NCI-H2171 (cell line): ENCODE measurements at places on chromosomes 3 and 15.

DNA sequence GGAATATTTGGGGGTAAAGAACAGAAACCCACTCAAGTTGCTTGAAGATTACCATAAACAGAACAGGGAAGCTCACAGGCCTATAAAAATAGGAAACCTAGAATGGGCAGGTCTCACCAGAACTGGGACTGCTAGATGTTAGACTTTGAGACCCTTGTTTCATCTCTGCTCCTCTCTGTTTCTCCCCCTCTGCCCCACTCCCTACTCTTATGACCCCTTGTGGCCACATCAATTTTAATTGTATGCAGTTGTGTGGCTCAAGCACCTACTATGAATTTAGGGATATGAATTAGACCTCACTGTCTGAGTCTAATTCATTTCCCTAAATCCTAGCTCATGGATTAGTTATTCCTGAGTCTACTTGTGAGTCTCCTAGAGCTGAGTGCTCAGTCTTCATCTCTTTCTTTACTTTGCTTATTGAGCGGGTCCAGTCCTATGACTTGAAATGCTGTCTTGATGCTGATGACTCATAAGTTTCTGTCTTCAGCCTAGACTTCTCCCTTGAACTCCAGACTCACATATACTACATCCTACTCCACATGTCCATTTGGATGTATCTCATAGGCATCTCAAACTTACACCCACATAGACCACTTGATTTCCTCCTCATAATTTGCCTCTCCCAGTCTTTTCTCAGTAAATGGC lies 78.7 kb downstream of the ITPR1 start:
- DNase-seq, result no peak

- DNase-seq, result no peak
Observed at GRCh38 chr15:41866263-41866703, 27.6 kb downstream of the SPTBN5 start.

DNA sequence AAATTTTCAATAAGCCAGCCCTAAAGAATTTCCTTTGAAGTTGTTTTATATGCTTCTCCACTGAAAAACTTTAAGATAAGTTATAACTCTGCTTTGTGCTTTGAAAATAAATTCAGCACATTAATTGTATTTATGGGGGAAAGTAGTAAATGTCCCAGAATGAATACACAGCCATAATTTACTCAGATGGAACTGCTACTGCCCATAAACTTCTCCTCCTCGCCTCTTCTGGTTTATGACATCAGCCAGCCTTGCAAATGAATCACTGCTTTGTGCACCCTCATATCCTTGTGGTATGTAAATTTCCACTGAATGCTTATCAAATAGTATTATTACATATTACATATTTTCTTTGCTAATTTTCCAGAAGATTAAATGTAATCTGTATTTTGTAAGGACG lies 302.0 kb downstream of the DIPK2A start:
- no peak for DNase-seq

- DNase-seq, result no peak
Observed at GRCh38 chr3:184740509-184741258, 28.8 kb upstream of the MAGEF1 start.

DNA sequence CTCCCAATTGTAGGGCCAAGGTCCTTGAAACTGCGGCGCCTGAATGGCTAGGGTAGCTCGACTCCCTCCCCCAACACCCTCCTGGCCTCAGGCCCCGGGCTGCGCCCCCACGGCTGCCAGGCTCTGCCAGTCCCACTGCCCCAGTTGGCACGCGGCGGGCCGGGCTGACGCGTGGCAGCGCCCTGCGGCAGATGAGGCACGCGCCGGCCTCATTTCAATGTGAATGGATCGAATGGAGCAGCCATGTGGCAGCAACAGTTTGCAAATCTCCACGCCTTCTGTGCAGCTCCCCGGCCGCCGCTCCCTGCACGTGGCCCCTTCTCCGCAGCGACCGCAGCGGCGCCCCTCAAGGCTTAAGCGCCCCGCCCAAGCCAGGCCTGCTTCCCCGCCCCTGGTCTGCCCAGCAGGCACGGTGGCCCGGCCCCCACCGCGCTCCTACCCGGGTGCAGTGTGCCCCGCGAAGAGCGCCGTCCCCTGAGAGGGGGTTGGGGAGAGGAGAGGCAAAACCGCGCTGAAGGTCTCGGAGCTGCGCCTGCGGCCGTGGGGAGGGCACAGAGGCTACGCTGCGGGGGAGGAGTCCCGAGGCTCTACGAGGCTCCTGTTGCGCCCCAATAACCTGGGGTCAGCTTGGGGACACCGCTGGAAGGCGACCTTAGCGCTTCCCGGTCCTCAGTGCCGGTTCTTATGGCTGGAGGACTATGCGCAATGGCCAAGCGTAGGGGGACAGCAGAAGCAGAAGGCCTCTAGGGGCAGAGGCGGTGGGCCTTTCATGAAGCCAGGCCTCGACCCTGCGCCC lies 3.1 kb upstream of the DLL4 start:
- no peak for DNase-seq

DNA sequence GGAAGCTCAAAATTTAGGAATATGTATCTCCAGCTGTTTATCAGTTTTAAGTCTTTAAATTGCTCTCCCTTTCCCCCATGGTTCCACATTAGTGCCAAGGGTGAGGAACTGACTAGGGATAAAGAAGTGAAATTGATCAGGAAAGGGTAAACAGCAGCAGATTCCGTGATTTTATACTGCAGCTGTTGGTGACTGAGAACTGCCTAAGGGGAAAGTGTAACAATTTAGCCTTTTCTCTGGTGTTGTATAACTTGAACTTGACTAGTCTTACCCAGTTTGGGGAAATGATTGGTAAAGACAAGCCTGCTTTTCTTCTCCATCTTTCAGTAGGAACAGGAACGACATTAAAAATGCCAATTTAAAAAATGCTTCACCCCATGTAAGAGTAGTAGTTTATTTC lies 5.0 kb downstream of the SPRED1 start:
- no peak for DNase-seq

DNA sequence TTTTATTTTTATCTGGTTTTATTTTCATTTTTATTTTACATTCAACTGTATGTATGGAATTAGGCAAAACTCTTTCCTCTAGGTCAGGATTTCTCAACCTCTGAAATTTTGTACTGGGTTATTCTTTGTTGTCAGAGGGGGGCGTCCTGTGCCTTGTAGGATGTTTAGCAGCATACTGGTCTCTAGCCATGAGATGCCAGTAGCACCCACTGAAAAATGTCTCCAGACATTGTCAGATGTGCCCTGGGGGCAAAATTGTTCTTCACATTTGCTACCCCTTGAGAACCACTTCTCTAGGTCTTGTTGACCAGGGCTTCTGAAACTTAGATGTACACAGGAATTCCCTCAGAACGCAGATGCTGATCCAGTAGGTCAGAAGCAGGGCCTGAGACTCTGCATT lies 5.4 kb downstream of the CHRNA5 start:
- no peak for DNase-seq

GRCh38 chr3:34056951-34057390 lies 258.5 kb downstream of the PDCD6IP start:
- DNase-seq, result no peak

- no peak for DNase-seq
Observed at GRCh38 chr3:101851072-101851770, 1.9 kb downstream of the NFKBIZ start.

DNA sequence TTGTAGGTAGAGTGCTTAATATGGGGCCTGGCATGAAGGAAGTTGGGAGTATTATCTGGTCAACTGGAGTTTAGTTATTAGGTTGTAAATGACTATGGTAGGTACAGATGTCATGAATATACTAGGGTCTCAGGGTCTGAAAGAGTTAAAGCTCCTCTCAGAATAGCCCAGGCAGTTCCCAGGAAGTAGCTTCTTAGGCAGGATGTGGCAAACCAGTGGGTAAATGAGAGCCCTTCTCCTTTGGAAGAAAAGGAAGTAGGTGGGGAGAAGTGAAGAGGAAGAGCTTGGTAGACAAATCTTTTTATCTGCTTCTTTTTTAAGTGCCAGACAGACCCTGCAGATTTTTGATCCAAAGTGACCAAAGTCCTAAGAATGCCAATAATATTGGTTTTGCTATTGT lies 24.5 kb downstream of the MAP2K1 start:
- no peak for DNase-seq

- no peak for DNase-seq
Observed at GRCh38 chr3:30269751-30270445, 336.5 kb upstream of the TGFBR2 start.

- no peak for DNase-seq
Observed at GRCh38 chr3:50585919-50586762, 16.8 kb downstream of the HEMK1 start.

DNA sequence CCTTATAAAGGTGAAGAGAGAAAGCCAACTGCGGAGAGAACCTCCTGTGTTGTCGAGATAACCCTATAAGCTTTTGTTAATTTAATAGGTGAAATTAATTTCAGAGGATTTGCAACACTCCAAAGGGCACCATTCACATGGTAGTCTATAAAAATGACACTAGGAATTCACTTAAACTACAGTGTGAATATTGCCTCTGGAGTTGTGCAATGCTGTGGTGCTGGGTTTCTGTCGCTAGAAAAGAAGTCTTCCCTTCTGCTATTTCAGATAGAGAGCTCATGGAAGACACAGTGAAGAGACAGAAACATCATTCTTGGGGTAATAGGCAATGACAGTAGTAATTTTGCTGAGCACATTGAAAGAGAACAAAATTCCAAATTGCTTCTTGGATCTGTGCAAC lies 28.8 kb upstream of the PROK2 start:
- no peak for DNase-seq

GRCh38 chr3:29468187-29468586 lies 187.3 kb downstream of the RBMS3 start:
- no peak for DNase-seq
